CD4-positive, alpha-beta T cell treated with Interleukin-4 for 4 hours (primary cell): ENCODE measurements at places on chromosomes 2 and 18.

DNA sequence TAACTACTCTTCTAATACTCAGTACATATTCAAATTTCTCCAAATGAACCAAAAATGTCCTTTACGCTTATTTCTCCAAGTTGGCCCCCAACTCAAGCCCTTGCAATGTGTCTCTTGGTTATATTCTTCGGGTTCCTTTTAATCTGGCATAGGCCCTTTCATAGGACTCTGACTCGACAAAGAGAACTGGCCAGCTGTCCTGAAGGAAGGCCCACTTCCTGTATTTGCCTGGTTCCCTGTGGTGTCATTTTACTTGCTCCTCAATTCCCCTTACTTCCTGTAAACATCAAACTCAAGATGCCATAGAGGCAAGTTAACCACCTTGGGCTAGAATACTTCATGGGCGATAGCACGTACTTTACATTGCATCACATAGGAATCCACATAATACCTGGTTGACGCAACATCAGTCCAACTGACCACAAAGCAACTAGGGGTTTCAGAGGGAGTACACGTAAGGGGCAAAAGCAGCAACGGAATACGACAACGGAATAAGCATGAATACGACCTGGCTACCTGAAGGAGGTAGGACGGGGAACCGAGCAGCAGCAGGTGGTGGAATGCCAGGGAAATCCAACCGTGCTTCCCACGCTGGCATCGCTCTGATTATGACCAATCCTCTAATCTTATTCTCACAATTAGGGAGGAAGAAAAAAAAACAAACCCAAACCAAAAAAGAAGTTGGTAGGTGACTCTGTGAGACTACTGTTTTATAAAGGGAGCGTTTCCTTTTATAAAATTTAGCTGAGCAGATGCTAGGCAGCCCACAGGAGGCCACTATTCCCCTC, 823 bp upstream of the GORASP2 start:
- no peak for DNase-seq

DNA sequence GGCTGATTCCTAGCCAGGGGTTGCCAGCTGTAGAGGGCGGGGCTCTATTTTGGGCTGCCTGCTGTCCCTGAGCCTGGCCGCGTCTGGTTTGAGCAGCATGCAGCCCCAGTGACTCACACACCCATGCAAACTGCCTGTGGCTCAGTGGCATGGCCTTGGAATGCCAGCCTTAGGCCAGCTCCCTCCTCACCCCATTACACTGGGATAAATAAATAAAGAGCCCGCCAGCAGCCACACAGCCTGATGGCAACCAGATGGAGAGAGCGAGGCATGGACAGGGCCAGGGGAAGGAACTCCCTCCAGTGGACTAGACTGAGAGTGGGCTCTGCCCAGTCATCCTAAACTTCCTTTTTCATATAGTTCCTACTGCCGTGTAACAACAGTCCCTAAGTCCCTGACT, 18.3 kb downstream of the NHEJ1 start:
- no peak for DNase-seq

- DNase-seq, result no peak
Measured at GRCh38 chr2:9979977-9980376, 28.5 kb downstream of the GRHL1 start.

DNA sequence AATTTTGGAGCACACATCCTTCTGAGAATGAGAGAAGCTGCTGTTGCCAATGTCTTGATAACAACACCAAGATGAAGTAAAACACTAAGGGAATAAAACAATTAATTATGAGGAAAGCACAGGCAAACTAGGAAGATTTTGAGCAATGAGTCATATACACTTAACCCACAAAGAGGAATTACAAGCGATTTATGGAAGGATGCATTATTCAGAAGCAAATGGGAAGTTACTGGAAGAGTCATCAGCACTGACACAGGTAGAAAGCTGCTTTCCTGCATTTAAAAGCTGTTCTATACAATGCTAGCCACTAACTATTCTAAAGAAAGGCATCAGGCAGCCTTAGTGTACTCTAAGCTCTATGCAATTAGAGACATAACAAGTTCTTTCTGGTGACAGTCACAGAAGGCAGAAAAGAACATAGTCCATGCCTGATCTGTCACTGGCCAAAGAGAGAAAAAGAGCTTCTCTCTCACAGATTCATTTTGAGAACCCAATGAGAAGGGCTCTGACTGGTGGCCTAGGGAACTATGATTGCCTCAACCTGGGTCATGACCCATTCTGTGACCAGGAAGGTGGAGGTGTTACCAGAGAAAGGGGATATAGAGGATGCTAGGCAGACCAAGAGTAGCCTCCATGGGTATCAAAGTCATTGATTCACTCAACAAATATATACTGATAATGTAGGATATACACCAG, 45.4 kb downstream of the M1AP start:
- DNase-seq, result no peak

GRCh38 chr18:63869374-63869773, 18.1 kb upstream of the SERPINB2 start:
- DNase-seq, result no peak

DNA sequence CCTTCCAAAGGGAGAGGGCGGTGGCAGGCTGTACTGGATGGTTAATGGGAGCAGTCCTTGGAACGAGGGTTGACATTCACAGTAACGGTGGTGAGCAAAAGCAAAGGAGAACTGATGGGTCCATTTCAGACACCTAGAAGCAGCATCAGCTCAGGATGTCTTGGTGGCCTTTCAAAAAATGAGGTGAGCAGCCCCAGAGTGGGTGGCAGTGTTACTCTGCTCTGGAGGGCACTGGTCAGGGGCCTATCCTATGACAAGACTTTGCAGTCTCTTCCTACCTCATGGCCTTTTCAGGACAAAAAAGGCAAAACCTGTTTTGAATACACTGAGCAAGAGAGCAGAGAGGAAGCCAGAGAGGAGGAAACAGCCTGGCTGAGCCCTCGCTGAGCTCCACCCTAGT, 23.5 kb downstream of the CAPN14 start:
- no peak for DNase-seq

DNA sequence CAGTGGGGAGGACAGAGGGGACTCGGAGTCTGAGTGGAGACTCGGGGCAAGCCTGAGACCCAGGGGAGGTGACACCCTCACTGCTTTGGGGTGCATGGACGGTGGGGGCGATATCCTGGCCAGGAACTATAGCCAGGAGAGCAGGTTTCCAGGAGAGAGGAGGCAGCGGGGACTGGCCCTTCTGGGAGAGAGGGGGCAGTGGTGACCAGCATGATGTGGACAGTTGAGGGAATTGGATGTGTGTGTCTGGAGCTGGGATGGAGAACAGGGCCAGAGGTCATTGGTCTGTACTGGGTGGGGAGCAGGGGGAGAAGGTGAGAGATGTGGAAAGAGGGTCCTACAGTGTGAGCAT, 63.6 kb downstream of the ACKR3 start:
- no peak for DNase-seq

DNA sequence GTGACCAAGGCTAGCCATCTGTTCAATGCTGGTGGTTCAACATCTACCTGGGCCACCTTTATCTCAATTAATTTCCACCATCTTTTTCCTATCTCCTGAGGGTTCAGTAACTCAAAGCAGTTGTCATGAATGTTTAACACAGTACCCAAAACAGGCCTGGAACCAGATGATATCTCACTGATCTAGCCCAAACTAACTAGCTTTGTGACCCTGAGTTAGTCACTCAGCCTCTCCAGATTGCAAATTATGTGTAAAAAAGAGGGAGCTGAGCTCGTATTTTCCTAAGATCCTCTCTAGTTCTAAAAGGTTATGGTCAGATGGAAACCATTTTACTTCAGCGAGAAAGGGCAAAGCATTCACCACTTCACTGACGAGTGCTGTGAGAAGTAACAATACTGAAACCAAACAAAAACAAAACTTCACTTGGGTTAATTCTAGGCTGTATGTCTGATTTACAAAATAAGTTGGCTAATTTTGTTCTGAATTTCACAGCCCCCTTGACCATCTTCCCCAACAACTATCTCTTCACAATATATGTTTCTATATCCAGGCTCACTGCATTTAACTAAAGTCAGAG, 14.8 kb downstream of the SPRED2 start:
- no peak for DNase-seq

DNA sequence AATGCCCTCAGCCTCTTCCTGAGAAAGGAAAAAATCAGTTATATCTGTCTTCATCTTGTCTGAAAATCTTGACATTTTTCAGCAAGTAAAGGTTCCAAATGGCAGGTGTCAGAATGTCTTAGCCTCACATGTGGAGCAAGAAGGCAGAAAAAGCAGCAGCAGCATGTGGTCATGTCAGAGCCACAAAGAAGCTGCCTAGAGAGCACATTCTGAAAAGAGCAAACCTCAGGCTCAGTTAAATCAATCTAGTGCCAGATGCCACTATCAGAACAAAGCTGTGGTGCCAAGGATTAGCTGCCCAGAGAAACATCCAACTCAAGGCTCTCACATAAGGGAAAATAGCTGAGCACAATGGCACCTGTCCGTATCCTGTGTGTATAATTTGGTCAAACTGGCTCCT, 105.9 kb downstream of the SRBD1 start:
- no peak for DNase-seq

- DNase-seq, result no peak
Measured at GRCh38 chr2:79530443-79530842, 17.6 kb downstream of the CTNNA2 start.

DNA sequence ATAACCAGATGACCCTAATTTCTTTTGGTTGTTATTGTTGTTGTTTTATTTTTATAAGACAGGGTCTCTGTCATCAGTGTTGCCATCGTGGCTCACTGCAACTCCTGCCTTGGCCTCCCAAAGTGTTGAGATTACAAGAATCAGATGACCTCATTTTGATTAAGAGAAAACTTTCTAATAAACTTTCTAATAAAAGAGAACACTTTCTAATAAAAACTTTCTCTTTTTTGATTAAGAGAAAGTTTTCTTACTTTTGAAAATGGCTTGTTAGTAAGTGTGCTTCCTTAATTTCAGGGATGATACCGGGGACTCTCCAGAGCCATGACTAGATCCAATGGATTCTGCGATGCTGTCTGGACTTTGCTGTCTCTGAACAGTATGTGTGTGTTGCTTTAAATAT, 7.7 kb downstream of the CENPA start:
- DNase-seq, result no peak

- DNase-seq, result no peak
Measured at GRCh38 chr2:23604731-23605130, 219.8 kb downstream of the KLHL29 start.

- no peak for DNase-seq
Measured at GRCh38 chr2:215698566-215698965, 262.7 kb upstream of the FN1 start.

DNA sequence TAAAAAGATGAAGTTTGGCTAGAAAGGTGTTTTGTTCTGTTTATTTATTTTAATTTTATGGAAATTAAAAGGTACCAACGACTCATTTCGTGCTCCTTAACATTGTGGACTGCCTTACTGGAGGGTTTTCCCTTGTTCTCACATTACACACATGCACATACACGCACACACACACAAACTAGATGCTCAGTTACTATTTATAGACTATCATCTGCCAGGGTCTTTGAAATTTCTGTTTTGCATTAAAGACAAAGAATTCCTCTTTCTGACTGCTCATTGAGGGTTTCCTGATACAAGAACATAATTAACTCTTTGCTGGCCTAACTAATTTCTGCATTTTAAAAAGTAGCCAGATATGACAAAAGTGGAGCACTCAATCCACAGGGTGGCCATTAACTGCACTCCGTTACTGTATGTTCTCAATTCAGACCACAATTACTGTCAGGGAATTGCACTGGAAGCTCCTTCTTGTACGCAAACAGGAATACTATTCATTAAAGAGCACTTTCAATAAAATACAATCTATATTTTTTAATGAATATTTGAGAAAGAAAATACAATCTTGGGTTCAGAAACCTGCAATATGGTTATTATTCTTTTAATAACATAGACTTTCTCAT, 366.9 kb upstream of the GALNT5 start:
- DNase-seq, result no peak

GRCh38 chr2:159243529-159243928, 43.0 kb downstream of the WDSUB1 start:
- DNase-seq, result no peak

- DNase-seq, result no peak
Measured at GRCh38 chr2:70305531-70305930, 3.7 kb upstream of the FAM136A start.

GRCh38 chr18:55479656-55480420, 108.2 kb downstream of the TCF4 start:
- no peak for DNase-seq
